Caco-2 (cell line): ENCODE measurements at places on chromosomes 1 and 21.

GRCh38 chr1:3827813-3828307 is 29.2 kb downstream of the CEP104 start:
- DNase-seq: no peak

DNA sequence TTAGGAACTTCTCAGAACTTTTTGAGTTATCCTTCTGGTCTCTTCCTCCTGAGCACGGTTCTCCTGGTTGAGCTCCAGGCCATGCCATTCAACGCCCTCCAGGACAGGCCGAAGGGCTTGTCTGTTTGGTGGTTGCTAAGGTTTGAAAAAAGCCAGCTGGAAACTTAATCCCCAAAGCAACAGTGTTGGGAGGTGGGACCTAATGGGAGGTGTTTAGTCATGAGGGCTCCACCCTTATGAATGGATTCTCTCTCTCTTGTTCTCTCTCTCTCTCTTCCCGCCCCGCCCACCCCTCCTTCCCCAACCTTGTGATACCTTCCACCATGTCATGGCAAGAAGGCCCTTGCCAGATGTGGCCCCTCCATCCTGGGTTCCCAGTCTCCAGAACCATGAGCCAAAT is 829 bp downstream of the KCNE1 start:
- DNase-seq: no peak

GRCh38 chr1:64268653-64269557 is 65.5 kb downstream of the UBE2U start:
- DNase-seq: peak; percentile 43

GRCh38 chr21:34336756-34337391 is 26.9 kb upstream of the KCNE2 start:
- DNase-seq: no peak
